ENCODE measurements at places on chromosomes 3 and 15.

DNA sequence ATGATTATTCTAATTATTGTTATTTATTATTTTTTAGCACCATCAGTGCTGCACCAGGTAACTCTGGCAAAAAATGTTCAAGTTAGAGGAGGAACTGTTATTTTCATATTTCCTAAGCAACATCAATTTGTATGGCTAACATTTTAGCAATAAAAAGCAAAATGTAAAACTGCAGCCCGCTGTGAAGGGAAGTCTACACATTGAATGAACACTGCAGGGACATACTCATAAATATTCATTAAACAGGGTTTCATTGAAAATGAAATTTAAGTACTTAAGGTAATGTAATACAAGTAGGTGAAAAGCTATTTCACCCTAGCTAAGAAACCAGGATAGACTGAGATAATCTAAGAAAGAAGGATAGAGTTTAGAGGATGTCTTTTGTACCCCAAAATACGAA is 532.7 kb downstream of the NLGN1 start:
- DNase-seq, result no peak

DNA sequence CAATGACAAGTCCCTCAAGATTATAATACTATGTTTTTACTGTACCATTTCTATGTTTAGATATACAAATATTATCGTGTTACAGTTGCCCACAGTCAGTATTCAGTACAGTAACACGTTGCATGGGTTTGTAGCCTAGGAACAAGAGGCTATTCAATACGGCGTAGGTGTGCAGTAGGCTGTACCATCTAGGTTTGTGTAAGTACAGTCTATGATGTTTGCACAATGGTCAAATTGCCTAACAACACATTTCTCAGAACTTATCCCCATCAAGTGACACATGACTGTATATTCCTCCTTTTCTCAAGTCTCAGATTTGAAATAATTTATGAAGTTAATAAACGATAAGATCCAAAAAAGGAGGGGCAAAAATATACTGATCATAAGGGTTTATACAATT is 21.7 kb downstream of the ZDHHC3 start:
- DNase-seq, result no peak

- DNase-seq, result no peak
Measured at GRCh38 chr3:134860141-134860540, 65.1 kb downstream of the EPHB1 start.

- DNase-seq, result no peak
Measured at GRCh38 chr3:60552581-60552980, 698.7 kb downstream of the FHIT start.

GRCh38 chr3:194705761-194706160 is 20.1 kb downstream of the FAM43A start:
- no peak for DNase-seq

DNA sequence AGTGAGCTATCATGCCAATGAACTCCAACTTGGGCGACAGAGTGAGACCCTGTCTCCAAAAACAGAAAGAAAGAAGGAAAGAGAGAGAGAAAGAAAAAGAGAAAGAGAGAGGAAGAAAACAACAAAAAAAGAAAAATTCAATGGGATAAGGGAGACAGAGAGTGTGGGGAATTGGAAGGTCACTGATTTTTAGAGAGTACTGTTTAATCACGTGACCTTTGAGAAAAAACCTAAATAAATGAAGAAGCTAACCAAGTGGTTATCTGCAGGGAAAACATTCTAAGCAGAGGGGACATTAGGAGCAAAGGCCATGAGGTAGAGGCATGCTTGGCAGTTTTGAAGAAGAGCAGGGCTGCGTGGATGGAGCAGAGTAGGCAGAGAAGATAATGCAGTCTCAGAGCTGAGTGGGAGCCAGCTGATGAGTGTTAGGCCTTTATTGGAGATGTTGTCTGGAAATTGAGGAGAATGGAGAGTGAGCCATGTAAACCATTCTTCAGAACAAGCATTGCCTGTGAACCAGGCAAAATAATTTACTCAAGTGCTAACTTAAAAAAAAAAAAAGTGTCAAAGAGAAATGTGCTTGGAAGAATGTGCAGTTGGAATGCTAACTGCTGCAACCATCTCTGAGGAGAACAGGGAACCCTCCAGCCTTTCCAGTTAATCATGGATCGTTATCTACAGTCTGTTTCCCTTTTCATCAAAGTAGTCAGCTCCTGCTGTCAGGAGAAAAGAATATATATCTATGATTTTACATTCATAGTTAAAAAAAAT is 377.3 kb upstream of the SEMA6D start:
- DNase-seq, result no peak

GRCh38 chr3:2851361-2851760 is 258.8 kb downstream of the IL5RA start:
- no peak for DNase-seq

DNA sequence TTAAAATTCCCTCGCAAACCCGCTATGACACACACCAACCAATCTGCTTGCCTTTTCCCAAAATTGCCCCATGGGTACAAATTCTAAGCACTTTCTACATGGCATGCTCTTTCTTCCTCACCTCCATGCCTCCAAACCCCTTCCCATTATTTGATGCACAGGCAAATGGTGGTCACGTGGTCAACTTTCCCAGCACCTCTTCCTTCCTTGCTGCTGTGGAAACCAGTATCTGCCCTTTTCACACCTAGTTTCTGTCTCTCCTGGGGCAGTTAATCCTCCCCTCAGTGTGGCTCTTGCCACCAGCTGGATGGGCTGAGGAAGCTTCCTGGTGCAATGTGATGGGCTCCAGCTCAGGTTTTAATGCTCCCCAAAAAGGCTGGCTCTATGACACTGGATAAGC is 38.4 kb upstream of the ST8SIA2 start:
- no peak for DNase-seq

GRCh38 chr3:194738254-194739093 is 52.8 kb downstream of the FAM43A start:
- no peak for DNase-seq

GRCh38 chr3:120693439-120694171 is 11.6 kb upstream of the HGD start:
- no peak for DNase-seq

- DNase-seq, result no peak
Measured at GRCh38 chr15:64163659-64164362, 989 bp upstream of the PPIB start.

- DNase-seq, result no peak
Measured at GRCh38 chr3:181330257-181330656, 340.7 kb upstream of the DNAJC19 start.

- DNase-seq, result no peak
Measured at GRCh38 chr3:87145553-87145952, 81.6 kb upstream of the CHMP2B start.

GRCh38 chr15:88615303-88616107 is 5.6 kb upstream of the AEN start:
- DNase-seq, result no peak

DNA sequence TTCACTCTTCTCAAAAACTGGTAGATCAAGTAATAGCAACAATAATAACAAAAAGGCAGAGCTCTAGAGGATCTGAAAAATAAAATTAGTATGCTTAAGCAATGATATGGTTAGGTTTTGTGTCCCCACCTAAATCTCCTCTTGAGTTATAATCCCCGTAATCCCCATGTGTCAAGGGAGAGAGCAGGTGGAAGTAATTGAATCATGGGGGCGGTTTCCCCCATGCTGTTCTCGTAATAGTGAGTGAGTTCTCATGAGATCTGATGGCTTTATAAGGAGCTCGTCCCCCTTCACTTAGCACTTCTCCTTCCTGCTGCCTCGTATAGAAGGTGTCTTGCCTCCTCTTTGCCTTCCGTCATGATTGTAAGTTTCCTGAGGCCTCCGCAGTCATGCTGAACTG is 60.2 kb upstream of the ABHD2 start:
- DNase-seq, result no peak

- no peak for DNase-seq
Measured at GRCh38 chr3:142890592-142890991, 1.7 kb upstream of the PCOLCE2 start.

- no peak for DNase-seq
Measured at GRCh38 chr3:12601072-12601471, 44.2 kb downstream of the MKRN2 start.

GRCh38 chr3:87900061-87900460 is 158.7 kb downstream of the CGGBP1 start:
- DNase-seq, result no peak

DNA sequence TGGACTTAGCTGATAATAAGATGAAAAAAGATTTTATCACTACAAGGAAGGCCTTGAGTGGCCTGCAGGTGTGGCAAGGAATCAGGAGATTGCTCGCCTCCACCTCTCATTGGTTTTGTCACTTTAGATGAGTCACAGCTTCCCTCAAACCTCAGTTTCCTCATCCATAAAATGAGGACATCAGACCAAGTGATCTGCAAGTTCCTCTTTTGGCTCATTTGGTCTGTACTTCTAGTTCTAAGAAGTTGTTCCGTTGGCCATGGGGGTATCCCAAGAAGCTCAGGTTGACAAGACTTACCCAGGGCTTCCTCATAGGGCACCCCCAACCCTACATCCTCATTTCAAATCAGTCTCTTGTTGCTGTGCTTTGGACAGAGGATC is 254.1 kb downstream of the UACA start:
- no peak for DNase-seq

GRCh38 chr15:40424483-40425115 is 16.2 kb upstream of the BAHD1 start:
- DNase-seq, result no peak

GRCh38 chr15:89670971-89671560 is 8.1 kb downstream of the PLIN1 start:
- no peak for DNase-seq

- DNase-seq, result no peak
Measured at GRCh38 chr3:47414666-47415587, 34.1 kb downstream of the PTPN23 start.

- no peak for DNase-seq
Measured at GRCh38 chr3:53807117-53807810, 39.0 kb downstream of the CHDH start.

- DNase-seq, result peak; percentile 47
Measured at GRCh38 chr15:66946578-66947164, 118.7 kb upstream of the SMAD3 start.

GRCh38 chr3:10299679-10300078 is 6.9 kb upstream of the GHRL start:
- no peak for DNase-seq

DNA sequence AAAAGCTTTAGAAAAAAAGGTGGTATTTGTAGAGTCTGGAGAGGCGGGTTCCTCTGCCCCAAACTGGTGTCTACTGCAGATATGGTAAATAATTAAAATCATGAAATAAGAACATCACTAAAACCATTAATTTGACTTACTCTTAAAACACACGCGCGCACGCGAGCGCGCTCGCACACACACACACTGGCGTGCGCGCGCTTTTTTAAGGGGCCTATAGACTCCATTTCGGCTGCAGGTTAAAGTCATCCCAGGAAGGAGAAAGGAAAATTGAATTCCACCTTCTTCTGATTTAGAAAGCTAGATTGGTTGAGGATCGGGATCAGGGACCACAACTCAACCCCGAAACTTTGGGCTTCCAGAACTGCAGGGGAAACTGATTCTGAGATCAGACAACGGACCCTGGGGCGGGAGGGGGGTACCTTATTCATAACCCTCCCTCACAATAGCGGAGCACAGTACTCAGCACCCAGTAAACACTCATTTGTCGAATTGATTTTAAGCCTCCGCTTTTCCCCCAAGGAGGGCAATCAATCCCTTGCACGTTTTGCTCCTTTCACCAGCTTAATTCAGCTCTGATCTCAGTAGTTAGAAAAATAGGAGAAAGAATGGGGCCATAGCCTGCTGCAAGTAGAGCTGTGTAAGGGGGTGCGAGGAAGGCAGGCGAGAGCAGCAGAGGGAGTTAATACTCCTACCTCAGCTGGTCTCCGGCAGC is 509 bp upstream of the LRRC3B start:
- no peak for DNase-seq

GRCh38 chr3:51945926-51946705 is 4.0 kb downstream of the PARP3 start:
- no peak for DNase-seq

- peak; percentile 44 for DNase-seq
Measured at GRCh38 chr15:90956274-90957030, 1.8 kb downstream of the RCCD1 start.

DNA sequence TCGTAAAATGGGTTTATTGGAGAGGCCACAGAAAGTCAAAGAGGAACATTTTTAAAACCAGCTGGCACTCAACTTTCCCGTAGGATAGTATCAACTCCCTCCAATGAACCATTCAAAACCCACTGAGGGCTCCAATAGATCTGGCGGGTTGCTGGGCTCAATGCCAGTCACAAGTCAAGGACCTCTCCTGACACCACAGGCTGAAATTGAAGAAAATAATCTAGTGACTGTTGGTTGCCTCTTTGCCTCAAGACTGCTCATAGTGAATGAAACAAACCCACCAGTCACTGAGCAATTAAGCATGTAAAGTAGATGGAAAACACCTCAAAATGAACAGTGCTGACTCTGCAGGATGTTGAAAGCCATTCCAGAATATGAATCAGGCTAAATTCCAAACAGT is 500.6 kb upstream of the AGTR1 start:
- DNase-seq, result no peak

DNA sequence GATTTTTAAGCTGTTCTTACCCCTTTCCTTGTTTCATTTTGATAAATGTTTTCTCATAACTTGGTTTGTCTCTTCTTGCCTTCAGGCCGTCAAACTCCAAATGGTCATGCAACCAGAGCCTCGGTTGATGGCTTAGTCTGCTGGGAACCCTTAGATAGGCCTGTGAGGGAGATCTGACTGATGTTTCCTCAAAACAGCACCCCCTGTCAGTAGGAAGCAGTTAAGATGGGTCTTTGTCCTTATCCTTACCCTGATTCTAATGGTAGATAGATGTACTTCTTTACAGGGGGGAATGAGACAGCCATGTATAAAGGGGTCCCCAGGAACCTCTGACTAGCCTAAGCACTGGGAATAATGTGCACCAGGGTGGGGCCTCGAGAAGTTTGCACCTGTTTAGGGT is 16.3 kb upstream of the OR5H1 start:
- DNase-seq, result no peak

GRCh38 chr15:87687523-87687870 is 569.0 kb downstream of the NTRK3 start:
- no peak for DNase-seq

GRCh38 chr15:38795471-38796245 is 231.0 kb upstream of the RASGRP1 start:
- no peak for DNase-seq

GRCh38 chr15:25724899-25725298 is 138.2 kb downstream of the ATP10A start:
- no peak for DNase-seq

DNA sequence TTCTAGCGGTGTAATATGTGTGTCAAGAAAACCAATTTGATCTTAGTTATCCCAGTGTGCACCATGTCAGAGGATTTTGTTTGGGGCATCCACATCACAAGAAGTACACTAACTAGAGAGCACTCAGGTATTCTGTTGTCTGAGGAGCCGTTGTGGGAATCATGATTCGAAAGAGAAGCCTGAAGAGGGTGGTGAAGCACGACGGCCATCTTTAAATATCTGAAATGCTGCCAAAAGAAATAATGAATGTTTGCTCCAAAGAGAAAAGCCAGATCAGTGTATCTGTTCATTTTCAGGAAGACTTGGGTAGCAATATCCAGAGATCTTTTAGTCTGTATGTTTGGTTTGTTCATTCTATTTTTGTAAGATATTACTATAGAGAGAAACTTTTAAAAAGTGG is 180.7 kb downstream of the KLHL25 start:
- DNase-seq, result no peak

Measured in stimulated activated naive CD4-positive, alpha-beta T cell treated with Interleukin-2 at 50 U/mL for 16 hours (primary cell).